ENCODE measurements at places on chromosomes 2 and 18.

GRCh38 chr2:43057026-43057741 is 169.2 kb downstream of the ZFP36L2 start:
- DNase-seq = no peak

DNA sequence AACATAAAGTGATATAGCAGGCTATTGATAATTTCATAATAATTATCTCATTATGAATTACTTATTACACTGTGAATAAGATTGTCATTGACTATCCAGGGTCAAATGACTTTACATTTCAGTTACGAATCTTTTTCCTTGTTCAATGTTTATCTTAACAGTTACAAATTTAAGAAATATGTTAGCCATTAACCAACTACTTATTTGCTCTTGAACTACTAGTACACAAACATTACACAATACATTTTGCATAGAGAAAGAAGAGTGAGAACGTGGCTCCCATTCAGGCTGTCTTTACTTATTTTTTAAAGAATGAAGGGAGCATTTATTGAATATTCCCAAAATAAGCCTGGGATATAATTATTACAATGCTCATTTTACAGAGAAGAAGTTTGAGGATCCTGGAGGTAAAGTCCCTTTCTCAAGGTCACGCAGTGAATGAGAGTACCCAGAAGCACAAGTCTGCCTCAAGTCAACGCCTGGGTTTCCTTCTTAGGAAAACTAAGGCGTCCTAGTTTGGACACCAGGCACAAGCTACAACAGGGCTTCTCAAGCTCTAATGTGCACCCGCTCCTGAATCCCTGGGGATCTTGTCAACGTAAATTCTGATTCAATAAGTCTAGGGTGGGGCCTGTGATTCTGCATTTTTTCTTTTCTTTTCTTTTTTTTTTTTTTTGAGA is 164.2 kb downstream of the FIGN start:
- no peak for DNase-seq

GRCh38 chr2:62330959-62331358 is 135.0 kb downstream of the B3GNT2 start:
- no peak for DNase-seq

- DNase-seq = no peak
Observed at GRCh38 chr18:57253903-57254302, 98.5 kb upstream of the ST8SIA3 start.

DNA sequence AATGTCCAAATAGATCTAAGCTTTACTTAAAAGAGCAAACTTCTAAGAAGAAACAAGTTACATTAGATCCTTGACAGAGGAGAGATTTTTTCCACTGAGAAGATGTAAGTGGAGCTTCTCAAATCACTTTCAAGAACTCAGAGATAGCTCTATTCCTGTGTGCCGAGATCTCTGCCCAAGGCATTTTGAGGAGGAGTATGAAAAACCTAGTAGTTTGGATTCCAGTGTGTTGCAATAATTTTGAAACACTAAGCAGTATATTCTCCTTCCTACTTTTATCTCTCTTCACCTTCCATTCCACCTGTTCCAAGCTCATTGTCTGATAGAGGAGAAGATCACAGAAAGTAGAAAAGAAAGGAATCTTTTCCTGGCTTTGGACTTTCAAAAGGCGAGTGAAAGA is 192.0 kb upstream of the TANK start:
- DNase-seq = no peak

DNA sequence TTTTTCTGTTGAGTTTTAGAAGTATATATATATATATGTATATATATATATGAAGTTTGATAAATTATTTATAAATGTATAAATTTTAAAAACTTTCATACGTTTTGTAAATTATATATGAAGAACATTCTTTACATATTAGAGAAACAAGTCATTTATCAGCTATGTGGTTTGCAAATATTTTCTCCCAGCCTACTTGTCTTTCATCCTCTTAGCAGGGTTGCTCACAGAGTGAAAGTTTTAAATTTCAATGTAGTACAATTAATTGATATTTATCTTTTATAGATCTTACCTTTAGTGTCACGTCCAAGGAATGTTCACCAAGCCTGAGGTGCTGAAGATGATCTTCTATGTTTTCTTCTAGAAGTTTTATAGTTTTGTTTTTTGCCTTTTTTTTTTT is 78.3 kb upstream of the HS6ST1 start:
- no peak for DNase-seq

- no peak for DNase-seq
Observed at GRCh38 chr18:50172367-50172766, 22.6 kb downstream of the MYO5B start.

- no peak for DNase-seq
Observed at GRCh38 chr18:77003316-77003715, 129.3 kb downstream of the MBP start.

- no peak for DNase-seq
Observed at GRCh38 chr18:62175521-62175920, 11.3 kb downstream of the PIGN start.

DNA sequence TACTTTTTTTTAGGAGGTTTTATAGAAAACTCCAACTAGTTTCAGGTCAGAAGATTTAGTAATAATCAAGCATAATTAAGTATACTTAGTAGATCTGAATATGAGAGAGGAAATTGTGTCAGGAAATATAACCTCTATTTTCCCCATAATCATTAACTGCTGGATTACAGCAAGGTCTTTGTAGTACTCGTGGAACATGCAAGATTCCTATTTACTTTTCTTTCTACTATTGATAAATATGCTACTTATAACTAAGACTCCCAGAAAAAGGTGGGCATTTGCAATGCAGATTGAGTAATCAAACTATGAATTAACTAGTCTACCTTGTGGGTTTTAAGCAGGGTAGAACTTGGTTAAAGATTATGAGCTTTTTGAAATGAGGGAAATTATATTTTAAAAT is 570.1 kb downstream of the LRP1B start:
- no peak for DNase-seq

DNA sequence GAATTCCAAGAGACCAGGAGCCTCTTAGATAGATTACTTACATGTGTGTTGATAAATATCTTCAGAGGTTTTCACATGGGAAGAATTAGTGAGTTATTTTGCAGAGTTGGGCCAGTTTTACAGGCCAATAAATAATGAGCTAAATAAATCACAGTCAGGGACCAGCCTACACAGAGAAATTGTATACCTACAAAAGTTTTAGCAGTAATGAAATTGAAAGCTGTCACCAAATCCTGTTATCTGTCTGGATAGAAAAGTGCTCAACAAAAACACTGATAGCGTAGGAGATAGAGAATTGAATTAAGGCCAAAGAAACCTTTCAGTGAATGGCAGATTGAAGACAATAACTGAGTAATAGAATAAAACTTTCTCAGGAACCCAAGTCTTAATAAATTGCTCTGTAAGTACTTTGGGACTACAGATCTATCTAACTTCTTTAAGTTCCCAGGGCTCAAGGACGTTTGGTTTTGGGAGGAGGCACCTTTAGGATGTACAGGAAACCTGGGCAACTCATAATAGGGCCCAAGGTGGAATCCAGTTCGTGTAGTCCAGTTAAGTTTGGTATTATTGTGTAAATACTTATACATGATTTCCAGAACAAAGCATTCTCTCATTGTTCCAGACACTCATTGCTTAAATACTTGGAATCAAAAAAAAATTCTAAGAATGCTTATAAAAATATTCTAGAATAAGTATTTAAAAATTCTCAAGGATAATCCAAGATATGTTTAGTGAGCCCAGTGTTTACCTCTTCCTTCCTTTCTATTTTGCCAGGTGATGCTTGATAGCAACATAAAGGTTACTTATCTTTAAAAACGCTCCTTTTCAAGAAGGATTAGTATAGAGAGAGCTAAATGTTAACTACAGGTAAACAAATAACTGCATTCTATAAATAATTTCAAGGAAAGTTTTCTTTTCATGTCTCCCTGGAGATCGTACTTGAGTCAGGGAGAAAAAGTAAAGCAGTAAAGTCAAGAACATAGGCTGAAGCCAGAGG is 134.5 kb downstream of the NCKAP5 start:
- no peak for DNase-seq

- DNase-seq = no peak
Observed at GRCh38 chr2:46699934-46700256, 215.7 kb downstream of the MCFD2 start.

DNA sequence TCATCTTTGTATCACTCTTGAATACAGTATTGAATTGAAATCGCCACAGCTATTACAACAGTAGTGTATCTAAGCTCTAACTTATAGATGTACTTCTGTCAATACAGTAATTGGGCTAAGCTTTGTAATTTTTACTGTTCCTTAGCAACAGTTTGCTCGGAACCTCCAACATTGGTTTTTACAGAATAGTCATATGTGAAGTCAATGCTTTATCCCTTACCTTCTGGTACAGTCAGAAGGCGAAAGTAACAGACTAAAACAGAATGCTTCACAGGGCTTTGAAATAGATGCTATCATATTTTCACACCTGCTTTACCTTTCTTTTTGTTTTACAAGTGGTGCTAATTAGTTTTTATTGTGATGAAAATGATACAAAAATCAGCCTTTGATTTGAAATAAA is 46.9 kb upstream of the CYP20A1 start:
- no peak for DNase-seq

- DNase-seq = no peak
Observed at GRCh38 chr2:65204461-65205210, 23.0 kb upstream of the ACTR2 start.

GRCh38 chr2:56266761-56267414 is 83.1 kb downstream of the CCDC85A start:
- no peak for DNase-seq

DNA sequence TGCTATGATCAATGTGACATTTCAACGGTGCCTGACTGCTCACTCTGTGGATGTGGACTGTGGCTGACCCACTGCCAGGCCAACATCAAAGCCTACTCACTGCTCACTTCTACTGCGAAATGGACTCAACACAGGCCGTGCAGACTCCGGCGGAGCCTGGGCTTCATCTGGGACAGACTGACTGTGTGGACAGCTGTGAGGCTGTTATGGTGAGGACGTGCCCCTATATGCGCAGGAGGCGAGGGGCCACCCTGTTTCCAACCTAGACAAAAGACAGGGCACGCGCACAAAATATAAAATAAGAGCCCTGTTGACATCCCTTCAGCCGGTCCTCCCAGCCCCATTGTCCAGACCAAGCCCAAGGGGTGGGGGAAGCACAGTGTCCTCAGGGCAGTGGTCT is 514.4 kb upstream of the RAB6C start:
- DNase-seq = no peak

- no peak for DNase-seq
Observed at GRCh38 chr2:169265591-169265990, 96.7 kb downstream of the LRP2 start.

- no peak for DNase-seq
Observed at GRCh38 chr2:28674062-28674712, 77.4 kb upstream of the PPP1CB start.

- DNase-seq = no peak
Observed at GRCh38 chr2:226796012-226796839, 3.4 kb downstream of the IRS1 start.

DNA sequence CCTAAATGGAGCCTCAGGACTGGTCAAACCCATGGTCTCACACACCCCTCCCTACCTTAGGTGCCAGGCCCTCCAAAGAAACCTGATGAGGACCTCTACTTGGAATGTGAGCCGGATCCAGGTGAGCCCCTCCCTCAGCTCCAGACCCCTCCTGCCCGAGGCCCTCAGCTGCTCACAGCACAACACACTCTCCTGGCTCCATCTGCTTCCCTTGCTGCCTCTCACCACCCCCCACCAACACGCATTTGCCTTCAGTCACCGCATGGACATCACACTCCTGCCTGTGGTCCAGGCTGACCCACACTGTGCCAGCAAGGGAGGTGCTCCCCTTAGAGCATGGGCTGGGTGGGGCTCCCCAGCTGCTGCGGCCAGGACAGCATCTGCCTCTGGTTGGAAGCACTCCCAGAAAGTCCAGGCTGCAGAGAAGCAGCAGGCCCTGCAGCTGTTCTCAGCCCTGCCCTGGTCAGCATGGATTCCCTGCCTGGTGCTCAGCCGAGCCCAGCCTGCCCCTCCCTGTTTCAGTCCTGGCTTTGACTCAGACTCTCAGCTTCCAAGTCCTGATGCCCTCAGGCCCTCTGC is 15.1 kb downstream of the SH2D6 start:
- DNase-seq = no peak

GRCh38 chr2:43631618-43632317 is 5.3 kb upstream of the PLEKHH2 start:
- DNase-seq = no peak

Measured in activated CD8-positive, alpha-beta memory T cell treated with anti-CD3 and anti-CD28 coated beads for 48 hours (primary cell).